ENCODE measurements at places on chromosomes 2 and 18.

DNA sequence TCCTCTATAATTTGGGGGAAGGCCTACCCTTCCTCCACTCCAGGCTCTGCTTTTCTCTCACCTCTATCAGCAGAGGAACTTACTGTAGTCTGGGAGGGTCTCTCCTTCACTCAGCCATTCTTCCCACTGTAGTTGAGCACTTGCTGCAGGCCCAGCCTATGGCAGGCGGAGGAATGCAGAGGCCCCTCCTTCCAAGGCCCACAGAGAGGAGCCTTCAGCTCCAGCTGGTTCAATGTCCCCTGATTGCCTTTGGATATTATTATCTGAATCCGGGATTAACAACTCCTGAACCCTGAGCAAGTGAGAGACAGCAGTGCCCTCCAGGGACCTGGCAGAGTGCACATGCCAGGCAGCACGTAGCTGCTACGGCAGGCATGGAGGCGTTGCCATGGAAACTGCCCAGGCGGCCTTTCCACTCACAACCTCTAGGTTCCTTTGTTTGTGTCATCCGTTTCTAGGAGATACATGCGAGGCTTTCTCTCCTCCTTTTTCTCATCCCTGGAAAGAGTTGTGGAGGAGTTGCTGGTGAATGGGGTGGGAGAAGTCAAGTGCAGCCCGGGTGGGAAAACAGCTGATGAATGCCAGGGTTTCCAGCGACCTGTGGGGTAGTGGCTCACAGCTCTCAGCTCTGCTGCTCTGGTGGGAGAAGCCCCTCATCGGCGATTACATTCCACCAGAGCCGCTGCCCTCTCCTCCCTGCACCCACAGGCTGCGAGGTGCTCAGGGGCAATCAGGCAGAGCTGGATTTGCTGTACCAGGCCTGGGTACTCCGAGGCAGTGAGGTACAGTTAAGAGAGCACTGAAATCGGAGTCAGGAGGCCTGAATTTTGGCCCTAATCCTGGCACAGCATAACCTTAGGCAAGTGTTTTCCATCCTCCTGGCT, 55.3 kb upstream of the HK2 start:
- no peak for DNase-seq

DNA sequence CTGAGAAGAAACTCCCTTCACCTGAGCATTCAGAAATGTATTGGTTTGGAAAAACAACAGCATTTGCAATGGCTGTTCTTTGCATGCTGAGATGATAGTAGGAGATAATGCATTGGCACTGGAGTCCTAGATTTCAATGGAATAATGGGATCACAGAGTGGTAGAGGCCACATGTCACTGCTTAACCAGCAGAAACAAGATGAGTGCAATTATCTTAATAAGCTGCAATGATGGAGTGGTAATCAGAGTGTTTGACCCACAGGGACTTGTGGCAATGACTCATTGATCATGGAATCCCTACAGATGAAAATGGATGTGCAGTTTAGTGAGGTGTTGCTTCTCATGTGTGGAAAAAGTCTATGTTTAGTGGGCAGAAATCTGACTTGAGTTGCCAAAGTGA, 218.8 kb upstream of the ZEB2 start:
- no peak for DNase-seq

- DNase-seq = no peak
Measured at GRCh38 chr2:143333168-143333791, 204.1 kb downstream of the ARHGAP15 start.

- no peak for DNase-seq
Measured at GRCh38 chr2:74603282-74604000, 44.7 kb downstream of the M1AP start.

DNA sequence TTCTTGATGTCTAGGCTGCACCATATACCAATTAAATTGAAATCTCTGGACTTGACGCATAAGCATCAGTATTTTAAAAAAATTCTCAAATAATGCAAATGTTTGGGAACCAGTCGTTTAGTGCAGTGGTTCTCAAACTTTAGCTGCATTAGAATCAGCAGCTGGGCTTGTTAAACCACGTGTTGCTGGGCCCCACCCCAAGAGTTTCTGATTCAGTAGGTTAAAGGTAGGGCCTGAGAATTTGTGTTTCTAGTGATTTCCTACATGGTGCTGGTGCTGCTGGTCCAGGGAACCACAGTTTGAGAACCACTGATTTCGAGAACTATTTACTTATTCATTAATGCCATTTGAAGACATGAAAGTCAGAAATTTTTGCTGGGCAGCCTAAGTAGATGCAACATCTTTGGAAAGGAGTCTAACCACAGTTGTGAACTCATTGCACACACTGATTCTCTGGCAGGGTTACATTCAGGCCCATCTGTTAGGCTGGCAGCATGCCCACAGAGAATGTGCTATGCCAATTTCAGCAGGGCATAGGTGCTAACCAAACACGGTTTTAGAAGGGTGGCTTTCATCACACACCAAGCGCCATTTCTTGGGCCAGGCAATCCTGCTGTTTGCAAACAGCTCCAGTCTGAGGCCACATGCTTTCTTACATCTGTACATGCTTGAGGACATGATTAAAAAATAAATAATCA, 26.4 kb upstream of the ATP5MC3 start:
- DNase-seq = peak; percentile 78

Measured in cerebellum (tissue), 4 donors.